ENCODE measurements at places on chromosomes 6 and 20.

GRCh38 chr20:22071841-22072240 is 366.4 kb downstream of the PAX1 start:
- no peaks in the 10 kb centered on the region for H3K4me1 ChIP-seq
- no peaks in the 10 kb centered on the region for H3K27me3 ChIP-seq
- no peak overlapping the region for H3K27ac ChIP-seq
- no peak overlapping the region for H3K4me3 ChIP-seq

- H3K36me3 ChIP-seq, result no peaks in the 10 kb centered on the region
- H3K4me1 ChIP-seq, result peaks cover 23% of the 10 kb centered on the region
- H3K27ac ChIP-seq, result peak overlapping the region; percentile 55
- H3K4me3 ChIP-seq, result no peak overlapping the region
- no peaks in the 10 kb centered on the region for H3K27me3 ChIP-seq
These were observed 354.1 kb upstream of the ARID1B start for GRCh38 chr6:156423075-156423474.

DNA sequence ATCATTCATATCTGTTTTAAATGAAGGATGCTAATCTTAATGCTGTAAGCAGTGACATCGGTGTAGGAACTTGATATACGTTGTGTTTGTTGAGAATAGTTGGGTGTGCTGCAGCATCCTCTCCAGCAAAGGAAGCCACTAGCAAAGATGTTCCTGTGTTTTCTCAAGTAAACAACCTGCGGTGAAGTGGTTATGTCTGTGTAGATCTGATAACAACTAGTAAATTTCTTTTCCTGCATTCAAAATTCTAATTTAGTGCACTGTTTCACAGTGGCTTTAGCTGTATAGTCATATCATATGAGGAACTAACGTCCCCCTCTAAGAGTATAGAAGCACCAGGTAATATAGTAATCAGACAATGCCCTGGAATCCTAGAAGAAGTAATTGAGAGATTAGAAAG is 38.7 kb downstream of the NCOA7 start:
- no peak overlapping the region for H3K4me3 ChIP-seq
- peaks cover 56% of the 10 kb centered on the region for H3K4me1 ChIP-seq
- H3K27me3 ChIP-seq, result no peaks in the 10 kb centered on the region
- peaks cover 19% of the 10 kb centered on the region for H3K36me3 ChIP-seq
- DNase-seq, result no peak

DNA sequence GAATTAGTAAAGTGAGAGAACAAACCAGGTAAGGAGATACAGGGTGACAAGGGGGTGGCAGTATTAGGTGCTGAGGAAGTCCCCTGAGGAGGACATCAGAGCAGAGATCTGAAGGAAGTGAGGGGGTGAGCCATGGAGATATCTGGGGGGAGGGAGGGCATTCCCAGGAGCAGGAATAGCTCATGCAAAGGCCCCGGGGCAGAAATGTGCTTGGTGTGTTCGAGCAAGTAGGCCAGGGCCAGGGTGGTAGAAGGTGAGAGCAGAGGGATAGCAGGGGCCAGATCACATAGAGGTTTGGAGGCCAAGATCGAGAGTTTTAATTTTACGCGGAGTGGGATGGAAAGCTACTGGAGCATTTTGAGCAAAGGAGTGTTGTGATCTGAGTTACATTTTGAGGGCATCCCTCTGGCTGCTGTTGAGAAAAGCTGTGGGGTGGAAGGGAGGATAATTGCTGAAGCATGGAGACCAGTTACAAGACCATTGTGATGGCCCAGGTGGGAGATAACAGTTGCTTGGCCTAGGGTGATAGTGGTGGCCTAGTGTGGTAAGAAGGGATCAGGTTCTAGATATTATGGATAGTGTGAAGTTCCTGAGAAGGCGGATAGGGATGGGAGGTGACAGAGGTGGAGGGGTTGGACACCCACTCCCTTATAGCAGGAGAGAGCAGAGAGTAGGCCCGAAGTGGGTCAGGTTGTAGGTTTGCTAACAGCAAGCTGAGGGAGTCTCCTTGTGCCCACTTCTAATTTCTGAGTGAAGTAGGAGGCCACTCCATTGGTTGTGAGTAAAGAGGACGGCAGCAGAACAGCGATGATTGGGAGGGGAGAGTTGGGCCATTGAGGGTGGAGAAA is 10.2 kb downstream of the ARFGEF2 start:
- no peak overlapping the region for H3K4me3 ChIP-seq
- H3K4me1 ChIP-seq, result peaks cover 20% of the 10 kb centered on the region
- H3K27me3 ChIP-seq, result no peaks in the 10 kb centered on the region
- DNase-seq, result no peak
- no peak overlapping the region for H3K27ac ChIP-seq

DNA sequence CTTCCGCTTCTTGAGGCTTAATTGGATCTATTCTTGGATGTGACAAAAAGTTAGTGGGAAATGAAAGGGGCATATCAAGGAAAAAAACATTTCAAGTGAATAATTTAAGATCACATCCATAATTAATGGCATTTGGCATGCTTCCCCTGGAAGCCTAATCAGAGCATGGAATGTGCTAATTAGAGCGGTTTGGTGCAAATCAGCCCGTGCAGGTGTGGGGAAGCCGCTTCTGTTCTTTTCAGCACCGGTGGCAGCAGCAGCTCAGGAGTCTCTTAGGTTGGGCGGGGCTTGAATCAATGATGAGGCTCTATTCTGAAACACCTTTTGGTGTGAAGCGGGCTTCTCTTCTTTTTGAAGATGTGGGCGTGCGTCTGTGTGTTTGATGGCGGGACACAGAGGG is 301.2 kb downstream of the LRFN2 start:
- peaks cover 26% of the 10 kb centered on the region for H3K27me3 ChIP-seq
- no peak overlapping the region for H3K27ac ChIP-seq
- no peaks in the 10 kb centered on the region for H3K4me1 ChIP-seq
- no peaks in the 10 kb centered on the region for H3K36me3 ChIP-seq
- DNase-seq, result no peak
- H3K4me3 ChIP-seq, result no peak overlapping the region

DNA sequence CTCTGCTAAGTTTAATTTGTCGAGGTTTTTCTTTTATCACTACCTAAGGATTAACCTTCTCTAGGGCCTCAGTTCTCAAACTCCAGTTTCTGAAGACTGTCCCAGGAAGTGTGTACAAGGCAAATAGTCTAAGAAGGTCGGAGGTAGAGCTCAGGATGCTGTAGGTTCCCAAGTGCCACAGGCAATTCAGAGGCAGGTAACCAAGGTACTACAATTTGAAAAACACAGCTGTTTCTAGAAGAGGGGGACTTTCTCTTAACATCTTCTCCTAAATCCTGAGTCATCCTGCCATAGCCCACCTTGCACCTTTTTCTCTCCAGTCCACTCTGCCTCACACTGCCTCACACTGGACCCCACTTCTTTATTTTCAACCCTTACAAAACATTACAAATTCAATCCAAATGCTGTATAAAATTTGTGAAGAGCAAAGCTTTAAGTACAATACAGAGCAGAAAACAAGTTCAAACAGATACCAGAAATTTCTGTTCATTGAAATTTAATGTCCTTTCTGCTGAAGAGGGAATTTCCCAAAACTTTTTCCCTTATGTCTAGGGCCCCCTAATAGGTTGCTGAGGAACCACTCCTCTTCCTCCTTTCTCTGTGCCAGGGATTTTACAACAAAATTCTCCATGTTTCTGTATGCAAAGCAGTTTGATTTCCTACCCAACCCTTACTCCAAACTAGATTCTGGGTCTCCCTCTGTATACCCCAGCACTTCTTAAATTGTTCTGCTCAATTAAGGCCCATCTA is 43.0 kb downstream of the FRK start:
- H3K27me3 ChIP-seq, result peaks cover 21% of the 10 kb centered on the region
- no peak overlapping the region for H3K27ac ChIP-seq
- H3K4me3 ChIP-seq, result no peak overlapping the region
- no peak for DNase-seq
- no peaks in the 10 kb centered on the region for H3K4me1 ChIP-seq

DNA sequence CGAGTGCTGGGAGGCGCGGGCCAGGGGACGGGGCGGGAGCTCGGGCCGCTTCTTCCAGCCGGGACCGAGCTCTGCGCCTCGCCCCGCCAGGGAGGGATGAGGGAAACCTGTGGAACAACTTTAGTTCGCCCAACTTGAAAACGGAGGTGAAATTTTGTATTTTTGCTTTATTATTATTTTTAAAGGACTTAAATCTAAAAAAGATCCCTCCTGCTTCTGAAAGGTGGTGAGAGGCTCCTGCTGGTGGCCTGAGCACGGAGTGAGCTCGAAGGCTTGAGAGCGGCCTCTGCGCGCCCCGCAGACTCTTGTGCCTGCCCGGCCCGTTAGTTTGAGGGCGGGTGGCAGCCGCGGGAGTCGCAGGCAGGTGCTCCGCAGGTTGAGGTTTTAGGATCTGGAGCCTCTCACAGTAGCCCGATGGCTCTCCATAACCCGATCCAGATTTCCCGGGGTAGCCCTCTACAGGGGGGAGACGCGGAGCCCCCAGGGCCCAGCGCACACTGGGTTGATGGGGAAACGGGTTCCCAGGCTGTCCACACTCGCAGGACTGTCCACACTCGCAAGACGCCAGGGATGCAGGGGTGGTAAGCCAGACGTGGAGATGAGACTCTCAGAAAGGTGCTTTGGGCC is 46.2 kb upstream of the SUPT3H start:
- peak; percentile 28 for DNase-seq
- H3K4me3 ChIP-seq, result peak overlapping the region; percentile 94
- peaks cover 40% of the 10 kb centered on the region for H3K4me1 ChIP-seq
- no peaks in the 10 kb centered on the region for H3K27me3 ChIP-seq
- peak overlapping the region; percentile 87 for H3K27ac ChIP-seq

DNA sequence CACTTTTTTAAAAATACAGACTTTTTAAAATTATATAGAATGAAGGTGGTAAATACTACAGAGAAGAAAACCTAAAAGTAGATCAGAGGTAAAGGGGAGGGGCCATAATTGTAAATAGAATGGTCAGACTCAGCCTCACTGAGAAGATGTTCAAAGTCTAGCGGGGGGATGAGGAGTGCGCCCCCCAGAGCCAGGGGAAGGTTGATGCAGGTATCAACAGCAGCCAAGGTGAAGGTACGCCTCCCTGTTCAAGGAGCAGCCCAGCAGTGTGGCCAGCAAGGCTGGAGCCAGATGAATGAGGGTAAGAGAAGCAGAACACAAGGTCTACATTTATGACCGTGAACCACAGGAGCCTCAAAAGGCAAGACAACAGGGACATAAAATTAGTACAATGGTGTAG is 204.1 kb downstream of the PTPRT start:
- no peaks in the 10 kb centered on the region for H3K36me3 ChIP-seq
- H3K4me1 ChIP-seq, result no peaks in the 10 kb centered on the region
- no peak for DNase-seq
- H3K27me3 ChIP-seq, result no peaks in the 10 kb centered on the region
- H3K27ac ChIP-seq, result no peak overlapping the region

Data from activated CD8-positive, alpha-beta T cell treated with anti-CD3 and anti-CD28 coated beads for 36 hours (primary cell).